Mesenteric fat pad (tissue), 1 donor: ENCODE measurements at places on chromosomes 6 and 20.

- DNase-seq, result no peak
These were observed 129.4 kb upstream of the CENPW start for GRCh38 chr6:126210398-126211075.

GRCh38 chr6:10221178-10221577, 193.7 kb downstream of the TFAP2A start:
- no peak for DNase-seq

- DNase-seq, result no peak
These were observed 40.1 kb downstream of the CDH22 start for GRCh38 chr20:46268131-46268614.

GRCh38 chr6:101429270-101429669, 35.8 kb downstream of the GRIK2 start:
- no peak for DNase-seq
